ENCODE measurements at places on chromosomes 12 and 14. TPM values are rescaled to one million over a fixed set of nuclear protein-coding genes. Genes with fewer than 3 reads are reported as not detected.

GRCh38 chr12:13374793-13375192 lies 178.3 kb downstream of the EMP1 start:
- DNase-seq: no peak

DNA sequence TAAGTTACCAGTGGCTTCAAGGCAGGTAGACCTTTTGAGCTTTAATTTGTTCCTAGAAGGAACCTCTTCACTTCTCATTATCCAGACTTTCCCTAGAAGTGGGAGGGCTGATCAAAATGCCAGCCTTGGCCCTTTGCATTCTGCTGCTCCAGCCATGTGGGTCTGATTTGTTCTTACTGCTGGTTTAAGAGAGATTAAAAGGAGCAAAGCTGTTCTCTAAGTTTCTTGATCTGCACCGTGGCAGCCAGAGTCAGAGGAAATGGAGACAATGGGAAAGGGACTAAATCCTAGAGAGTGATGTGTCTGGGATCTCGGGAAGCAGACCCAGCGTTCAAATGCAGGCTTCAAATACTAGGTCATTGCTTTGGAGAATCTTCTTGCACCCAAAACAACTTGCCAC lies 759.7 kb downstream of the DIO2 start:
- no peak for DNase-seq

NEUROD4 gene
- not detected for total RNA-seq

- no peak for DNase-seq
These were observed 229.8 kb upstream of the FLRT2 start for GRCh38 chr14:85300107-85300506.

- no peak for DNase-seq
These were observed 353.6 kb downstream of the LRFN5 start for GRCh38 chr14:41960281-41960680.

TEAD4 gene
- 47.7 TPM for total RNA-seq

CPNE8 gene
- 10.7 TPM for total RNA-seq

OVCH1 gene
- not detected for total RNA-seq

- DNase-seq: no peak
These were observed 1.4 kb downstream of the ASIC1 start for GRCh38 chr12:50058743-50059312.

DNA sequence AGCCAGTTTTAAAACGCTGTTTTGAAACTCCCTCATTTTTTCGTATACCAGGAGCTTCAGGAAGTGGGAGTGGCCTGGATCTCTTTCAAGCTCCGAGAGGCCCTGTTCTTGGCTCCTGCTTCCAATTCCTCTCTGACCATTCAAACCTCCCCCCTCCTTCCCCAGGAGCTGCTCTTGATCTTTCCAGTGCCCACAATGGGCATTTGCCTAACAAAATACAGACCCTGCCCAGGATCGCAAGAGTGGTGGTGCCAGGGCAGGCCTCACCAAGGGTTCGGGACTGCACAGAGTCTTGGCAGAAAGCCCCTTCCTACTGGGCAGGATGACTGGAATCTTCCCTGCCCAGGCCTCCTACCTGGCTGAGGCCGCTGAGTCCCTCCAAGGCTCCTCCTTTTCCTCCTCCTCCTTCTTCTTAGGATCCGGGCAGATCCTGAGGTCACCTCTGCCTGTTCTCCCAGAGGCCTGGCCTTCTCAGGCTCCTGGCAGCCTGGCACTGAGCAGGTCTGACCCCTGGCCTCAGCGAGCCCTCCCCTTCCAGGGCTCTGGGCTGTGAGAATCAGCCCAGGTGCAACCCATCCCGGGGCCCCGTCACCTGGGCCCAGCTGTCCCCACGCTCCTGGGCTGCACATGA lies 46.9 kb upstream of the NOS1 start:
- DNase-seq: no peak

GRCh38 chr12:50072198-50072907 lies 12.8 kb upstream of the SMARCD1 start:
- no peak for DNase-seq

DNA sequence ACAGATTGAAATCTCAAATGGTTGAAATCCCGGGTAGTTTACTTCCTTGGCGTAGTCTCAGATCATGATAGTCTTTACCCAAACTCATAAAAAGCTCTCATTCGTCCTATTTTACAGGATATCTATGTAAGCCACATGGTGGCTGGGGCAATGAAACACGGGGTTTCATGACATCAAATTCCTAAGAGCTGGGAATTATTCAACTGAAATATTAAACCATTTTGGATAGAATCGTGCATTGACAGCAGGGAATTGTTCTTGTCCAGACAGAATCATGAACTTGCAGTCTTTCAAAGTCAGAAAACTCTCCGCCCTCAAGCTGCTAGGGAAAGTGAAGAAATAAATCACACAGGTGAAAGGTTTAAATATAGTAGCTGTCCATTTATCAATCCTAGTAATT lies 33.2 kb upstream of the PRKAB1 start:
- no peak for DNase-seq

- no peak for DNase-seq
These were observed 98.8 kb downstream of the PAWR start for GRCh38 chr12:79591988-79592387.

NOS1 gene
- not detected for total RNA-seq

GDF3 gene
- not detected for total RNA-seq

DNA sequence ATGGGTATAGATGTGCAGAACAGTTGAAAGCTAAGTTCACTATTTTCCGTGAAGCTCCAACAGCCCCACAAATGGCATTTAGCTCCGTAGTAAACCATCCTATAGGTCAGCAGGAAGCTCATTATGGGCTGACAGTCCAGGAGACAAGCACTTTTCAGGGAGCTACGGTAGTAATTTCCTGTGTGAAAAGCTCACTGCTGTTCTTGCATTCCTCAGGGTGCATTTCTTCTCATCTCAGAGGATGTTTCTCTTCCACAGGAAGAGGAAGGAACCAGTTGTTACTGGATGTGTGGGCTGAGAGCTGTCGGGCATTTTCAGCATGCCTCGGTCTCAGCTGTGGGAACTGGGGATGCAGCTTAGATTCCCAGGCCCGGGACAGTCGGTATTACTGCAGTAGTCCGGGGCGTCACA lies 72.8 kb downstream of the GALNT4 start:
- no peak for DNase-seq

DNA sequence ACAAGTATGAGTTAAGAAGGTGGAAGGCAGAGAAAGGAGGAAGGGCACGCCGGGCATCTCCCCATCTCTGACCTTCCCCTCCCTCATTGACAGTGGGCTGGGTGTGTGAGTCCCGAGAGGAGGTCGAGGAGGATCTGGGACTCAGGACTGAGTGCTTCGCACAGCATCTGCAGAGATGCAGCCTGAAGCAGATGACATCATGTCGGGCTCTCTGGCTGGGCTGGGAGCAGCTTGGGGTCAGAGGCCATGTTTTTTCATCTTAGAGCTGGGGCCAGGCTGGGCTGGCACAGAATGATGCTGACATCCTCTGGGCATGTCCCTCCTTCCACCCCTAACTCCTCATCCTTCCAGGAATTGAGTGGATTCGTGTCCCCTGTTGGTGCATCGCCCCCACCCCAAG lies 43.5 kb downstream of the CMKLR1 start:
- no peak for DNase-seq

EXOC3L4 gene
- total RNA-seq: 1.7 TPM

DNA sequence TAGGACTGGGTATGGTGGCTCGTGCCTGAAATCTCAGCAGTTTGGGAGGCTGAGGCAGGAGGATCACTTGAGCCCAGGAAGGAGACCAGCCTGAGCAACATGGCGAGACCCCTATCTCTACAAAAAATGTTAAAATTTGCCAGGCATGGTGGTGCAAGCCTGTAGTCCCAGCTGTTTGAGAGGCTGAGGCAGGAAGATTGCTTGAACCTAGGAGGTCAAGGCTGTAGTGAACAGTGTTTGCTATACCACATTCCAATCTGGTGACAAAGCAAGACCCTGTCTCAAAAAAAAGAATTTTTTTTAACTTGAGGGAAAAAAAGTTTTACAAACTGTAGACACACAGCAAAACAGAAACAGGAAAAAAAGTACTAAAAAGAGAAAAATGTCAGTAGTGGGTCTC lies 2.3 kb upstream of the MAP3K9 start:
- DNase-seq: no peak

ITGB7 gene
- total RNA-seq: 3.3 TPM

- DNase-seq: no peak
These were observed 20.5 kb downstream of the KITLG start for GRCh38 chr12:88559772-88560171.

BDKRB2 gene
- total RNA-seq: 0.28 TPM

RILPL1 gene
- 15.3 TPM for total RNA-seq

GRCh38 chr12:109598428-109598854 lies 24.8 kb downstream of the MVK start:
- no peak for DNase-seq

NYNRIN gene
- 15.1 TPM for total RNA-seq

GRCh38 chr14:103641161-103641560 lies 12.2 kb downstream of the KLC1 start:
- no peak for DNase-seq
